Karpas-422 (cell line): ENCODE measurements at places on chromosomes 12 and 14.

- no peak for DNase-seq
These were observed 58.8 kb upstream of the DYNC1H1 start for GRCh38 chr14:101905614-101906013.

DNA sequence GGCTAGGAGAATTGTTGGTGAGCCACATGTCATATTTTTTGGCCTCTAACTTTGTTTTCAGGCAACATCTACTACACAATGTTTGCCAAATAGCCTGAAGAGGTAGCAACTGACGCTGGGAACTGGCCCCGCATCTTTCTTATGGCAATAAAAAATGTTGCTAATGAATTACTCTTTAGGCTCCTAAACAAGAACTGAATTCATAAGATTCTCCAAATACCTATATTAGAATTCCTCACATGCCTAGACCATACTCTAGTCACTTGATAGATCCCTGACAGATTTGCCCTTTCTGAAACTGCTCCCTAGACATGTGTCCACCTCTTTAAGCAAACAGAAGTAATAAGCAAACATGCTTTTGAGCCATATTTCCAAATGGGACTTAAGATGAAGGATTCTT is 209.0 kb upstream of the ATXN7L3B start:
- DNase-seq = no peak

DNA sequence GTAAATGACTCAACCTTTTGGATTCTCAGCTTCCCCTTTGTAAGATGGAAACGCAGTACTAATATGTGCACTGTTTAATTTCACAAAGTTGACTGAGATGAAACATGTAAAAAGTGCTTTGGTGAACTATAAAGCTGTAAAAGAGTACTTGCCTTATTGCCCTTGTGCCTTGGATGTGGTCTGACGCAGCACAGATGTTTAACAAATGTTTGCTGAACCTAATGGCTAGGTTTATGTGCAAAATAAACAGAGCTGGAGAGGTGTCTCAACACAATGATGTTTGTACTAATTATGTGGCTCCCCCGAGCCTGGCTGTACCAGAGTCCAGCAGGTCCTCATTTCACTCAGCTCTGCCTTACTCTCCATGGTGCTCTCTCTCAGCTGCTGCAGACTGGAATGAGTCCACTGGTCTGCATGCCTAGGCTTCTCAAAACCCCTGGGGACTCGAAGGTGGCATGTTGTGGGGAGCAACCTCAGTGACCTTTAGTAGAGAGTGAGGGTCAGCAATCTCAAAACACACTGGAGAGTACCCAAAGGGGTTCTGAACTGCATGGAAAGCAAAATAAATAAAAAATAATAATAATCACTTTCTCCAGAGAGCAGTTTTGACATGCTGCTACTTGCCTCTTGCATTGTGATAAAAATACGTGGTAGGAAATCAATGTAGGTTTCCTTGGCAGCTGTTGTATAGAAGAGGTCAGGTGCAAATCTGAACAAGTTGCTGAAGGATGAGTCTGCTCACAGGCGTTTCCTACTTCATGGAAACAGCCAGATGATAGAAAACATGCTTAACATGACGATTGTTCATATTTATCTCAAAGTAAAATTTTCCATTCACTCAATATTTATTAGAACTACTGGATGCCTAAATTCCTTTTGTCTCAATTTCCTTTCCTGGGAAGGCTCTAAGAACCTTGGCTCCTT is 8.5 kb upstream of the AMIGO2 start:
- no peak for DNase-seq

DNA sequence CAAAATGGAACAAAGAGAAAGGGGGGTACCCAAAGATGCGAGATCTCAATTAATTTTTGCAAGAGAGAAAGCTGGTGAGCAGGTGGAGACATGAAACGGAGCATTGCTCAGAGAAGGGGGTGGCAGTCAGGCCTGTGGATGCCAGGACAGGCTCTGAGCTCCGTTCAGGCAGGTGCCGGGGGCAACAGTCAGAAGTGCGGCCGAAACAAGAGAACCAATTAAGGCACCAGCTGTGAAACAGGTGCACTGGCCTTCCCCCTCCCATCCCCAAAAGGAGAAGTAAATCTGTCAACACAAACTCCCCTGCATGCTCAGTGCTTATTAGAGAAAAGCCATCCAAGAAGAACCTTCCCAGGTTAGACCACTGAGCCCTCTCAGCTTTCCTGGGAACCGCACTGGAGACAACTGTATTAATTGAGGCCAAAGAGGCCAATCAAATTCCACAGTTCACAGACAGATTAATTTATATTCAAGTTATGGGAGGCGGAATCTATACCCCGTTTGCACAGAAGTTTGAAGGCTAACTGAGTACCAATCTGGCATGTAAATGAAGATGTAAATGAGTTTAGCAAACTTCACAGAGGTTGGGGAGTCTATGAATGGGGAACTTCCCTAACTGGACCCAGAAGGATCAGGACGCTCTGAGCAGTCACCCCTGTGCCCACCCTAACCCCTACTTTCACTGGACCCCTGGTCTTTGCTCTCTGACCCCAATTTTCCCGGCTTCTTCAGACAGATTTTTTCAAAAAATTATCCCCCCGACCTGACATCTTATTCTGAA is 20.9 kb downstream of the OAS2 start:
- DNase-seq = no peak

- no peak for DNase-seq
These were observed 14.3 kb downstream of the FOS start for GRCh38 chr14:75292886-75293285.

DNA sequence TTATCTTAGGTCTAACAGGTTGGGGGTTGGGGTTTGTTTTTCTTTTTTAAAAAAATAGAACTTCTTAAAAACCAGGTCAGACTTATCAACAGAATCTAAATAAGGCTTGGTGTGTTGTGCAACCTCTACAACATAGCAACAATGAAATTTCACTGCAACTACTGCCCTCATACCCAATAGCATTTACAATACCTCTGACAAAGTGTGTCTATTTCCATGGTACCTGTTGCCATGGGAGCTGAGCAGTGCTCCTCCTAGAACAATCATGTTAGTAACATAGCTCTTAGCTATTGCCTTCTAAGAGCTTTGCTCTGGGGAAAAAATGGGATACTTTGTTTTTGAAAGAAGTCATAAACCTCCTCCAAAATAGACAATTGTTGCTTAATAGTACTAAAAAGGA is 103.3 kb upstream of the CCDC175 start:
- DNase-seq = no peak

GRCh38 chr12:125518074-125518473 is 452.8 kb downstream of the AACS start:
- DNase-seq = peak; percentile 51

GRCh38 chr12:111758120-111758561 is 8.6 kb upstream of the ALDH2 start:
- DNase-seq = no peak

DNA sequence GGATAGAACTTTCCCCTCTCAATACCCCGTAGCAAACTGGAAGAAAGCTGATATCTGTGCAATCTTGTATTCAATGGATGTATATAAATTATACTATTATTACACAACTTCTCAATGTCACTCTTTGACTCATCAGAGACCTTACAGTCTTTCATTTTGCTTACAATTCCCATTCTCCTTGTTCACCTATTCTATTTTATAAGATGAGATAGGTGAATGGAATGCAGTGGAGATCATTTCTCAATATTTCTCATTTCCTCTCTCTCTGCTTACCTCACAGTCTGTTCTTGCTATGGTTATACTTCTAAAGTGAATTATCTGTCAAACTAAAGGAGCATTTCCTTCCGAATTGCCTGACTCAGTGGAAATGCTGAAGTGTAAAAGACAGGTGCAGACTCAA is 14.9 kb downstream of the FOXA1 start:
- DNase-seq = no peak

DNA sequence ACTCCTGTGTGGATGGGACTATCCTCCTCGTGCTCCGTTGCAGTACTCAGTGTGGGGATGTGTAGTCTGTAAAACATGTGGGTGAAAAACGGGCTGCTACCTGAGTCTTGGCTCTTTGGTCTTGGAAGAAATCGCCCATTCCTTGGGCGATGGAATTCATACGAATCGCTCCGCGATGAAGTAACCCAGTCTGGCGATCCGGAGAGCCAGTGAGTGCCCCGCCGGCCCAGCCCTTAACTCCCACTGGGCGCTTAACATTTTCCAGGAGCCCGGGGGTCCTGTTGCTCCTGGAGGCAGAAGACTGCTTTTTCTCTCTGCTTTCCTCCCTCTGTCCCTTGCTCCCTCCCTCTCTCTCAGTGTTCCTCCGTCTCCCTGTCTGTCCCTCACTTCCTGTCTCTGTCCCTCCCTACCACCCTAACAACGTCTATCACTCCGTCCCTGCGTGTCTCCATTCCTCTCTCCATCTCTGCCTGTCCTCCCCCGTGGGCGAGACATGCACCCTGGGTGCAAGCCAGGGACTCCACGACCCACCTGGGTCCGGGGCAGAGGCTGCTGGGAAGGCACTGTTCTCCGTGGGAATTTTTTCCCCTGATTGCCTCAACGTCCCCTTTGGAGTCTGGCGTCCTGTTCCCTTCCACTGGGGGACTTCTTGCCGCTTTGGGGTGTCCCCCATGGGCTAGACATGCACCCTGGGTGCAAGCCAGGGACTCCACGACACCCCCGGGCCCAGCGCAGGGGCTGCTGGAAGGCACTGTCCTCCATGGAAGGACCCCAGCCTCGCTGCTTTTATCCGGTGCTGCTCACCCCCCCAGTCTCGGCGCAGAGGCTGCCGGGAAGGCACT is 188.6 kb downstream of the ALG10 start:
- DNase-seq = no peak

DNA sequence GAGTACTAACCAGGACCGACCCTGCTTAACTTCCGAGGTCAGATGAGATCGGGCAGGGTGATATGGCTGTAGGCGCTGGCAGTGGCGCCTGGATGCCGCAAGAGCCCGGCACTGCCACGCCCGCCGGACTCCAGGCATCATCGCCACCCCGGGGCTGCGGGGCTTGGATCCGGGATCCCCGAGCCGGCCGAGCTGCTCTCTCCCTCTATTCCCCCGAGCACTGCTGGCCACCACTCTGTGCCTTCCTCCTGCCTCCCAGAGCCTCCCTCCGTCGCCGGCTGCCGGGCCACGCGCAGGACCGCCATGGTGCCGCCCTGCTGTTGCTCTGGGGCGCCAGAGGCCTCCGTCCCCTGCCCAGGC is 153.2 kb upstream of the ALG10B start:
- DNase-seq = no peak

DNA sequence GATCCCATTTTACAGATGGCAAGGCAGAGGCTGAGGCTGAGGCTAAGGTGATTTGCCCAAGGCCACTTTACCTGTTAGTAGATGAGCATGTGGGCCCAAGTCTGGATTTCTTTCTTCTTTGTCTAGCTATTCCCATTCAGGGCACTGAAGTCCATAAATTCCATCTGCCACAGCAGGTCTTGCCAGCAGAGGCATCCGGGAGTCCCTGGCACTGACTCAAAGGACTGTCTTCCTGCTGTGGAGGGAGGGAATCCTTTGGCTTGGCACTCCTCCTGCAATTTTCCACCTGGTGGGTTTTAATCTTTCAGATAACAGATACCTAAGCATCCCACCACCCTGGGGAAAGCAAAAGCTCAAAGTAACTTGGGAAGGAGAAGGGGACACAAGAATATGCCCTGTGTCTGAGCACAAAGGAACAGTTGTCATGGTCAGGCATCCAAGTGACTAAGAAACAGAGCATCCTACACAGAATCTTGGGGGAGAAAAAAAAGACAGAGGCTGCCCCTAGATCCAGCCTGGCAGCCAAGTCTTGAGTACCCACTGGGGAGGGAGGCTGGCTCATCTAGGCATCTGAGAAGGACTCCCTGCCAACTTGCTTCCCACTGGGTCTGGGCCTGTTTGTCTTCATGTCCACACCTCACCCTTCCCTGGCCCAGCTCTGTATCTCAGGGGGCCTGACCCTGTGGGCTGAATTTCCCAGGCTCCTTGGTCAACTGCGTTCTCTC is 35.6 kb upstream of the CMKLR1 start:
- no peak for DNase-seq

DNA sequence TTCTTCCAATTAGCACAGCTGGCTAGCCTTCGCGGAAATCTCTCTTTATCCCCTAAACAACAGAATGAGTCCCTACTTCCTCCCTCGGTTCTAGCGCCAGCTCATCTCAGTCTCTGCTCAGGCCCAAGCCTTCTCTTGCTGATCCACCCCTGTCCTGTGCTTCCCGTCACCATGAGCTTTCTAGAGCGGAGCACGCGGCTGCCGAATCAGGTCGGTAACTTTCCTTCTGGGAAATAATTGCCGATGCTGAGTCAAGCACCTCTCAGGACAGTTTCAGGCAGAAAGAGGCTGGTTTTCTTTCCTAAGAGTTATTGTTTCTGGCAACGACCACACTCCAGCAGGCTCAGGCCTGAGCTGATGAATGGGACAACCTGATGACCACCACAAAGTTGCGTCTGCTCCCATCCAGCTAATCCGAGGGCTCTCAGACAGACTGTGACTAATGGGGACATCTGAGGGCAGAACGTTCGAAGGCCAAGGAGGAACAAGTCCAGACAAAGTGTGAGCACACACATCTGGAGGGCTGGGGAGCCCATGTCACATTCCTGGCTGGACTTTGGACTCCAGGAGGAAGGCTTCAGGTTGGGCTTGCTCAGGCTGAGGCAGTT is 13.6 kb upstream of the GPR68 start:
- no peak for DNase-seq

DNA sequence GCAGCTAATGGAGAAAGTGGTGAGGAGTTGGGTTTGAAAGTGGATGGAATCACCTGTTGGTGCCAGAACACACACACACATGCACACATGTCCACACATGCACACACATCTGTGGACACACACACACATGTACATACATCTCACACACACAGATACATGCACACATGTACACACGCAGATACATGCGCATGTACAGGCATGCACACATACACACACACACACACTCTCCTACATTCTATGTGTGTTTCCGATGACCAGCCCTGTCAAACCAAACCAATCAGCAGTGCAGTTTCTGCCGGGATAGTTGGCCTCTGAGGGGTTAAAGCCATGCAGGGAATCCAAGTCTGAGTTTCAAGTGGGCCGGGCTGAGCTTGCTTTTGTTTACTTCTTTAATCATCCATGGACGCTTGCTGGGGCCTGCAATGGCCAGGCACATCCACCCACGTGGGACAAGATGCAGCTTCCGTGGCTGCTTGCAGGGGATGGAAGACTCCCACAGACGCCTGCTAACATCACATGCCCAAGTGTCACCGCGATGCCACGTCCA is 52.5 kb downstream of the GALNT9 start:
- DNase-seq = no peak
